T-helper 1 cell (primary cell): ENCODE measurements at places on chromosomes 13 and 19.

DNA sequence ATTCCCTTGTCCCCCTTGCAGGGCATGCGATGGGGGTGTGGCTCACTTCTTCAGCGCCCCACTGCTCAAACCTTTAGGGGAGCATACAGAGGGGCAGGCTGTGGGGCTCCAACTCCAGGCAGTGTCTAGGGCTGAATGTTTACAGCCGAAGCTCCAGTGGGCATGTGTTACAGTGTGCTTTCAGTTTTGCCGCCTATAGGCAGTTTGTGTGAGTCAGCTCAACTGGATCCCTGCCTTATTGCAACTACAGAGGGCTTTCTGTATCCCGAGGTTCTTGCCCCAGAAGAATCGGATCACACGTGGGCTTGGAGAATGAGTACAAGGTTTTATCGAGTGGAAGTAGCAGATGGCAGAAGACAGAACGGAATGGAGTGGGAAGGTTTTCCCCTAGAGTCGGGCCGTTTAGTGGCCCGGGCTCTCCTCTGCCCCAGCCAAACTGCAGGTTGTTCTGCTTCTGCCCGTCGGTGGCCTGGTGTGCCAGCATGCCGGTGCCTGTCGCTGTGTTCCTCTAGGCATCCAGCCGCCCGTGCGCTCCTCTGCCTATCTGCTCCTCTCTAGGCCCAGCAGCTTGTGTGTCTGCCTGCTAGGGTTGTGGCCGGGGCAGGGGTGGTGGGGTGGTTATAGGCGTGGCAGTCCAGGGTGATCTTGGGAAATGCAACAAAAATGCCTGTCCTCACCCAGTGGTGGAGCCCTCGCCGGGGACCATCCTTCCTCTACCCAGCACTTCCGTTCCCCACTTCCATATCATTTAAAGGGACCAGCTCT is 435.9 kb upstream of the SGCG start:
- DNase-seq = no peak

- DNase-seq = no peak
Observed at GRCh38 chr19:8557642-8558238, 19.5 kb downstream of the MYO1F start.

DNA sequence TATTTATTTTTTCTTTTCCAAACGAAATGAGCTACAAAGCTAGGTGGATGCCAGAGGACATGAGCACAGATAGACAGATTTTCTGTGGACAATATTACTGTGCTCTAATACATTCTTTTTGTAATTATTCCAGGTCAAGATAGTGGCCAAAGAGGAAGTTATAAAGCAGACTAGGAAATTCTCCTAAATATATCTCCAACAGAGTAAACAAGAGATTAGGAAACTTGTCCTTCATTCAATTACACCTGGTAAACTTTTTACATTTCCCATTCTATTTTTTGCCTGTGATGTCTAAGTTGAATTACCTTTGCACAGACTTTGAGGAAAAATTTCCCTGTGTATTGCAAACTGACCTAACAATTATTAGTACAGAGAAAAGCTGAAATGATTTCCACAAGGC is 905.5 kb upstream of the PCDH20 start:
- DNase-seq = no peak

DNA sequence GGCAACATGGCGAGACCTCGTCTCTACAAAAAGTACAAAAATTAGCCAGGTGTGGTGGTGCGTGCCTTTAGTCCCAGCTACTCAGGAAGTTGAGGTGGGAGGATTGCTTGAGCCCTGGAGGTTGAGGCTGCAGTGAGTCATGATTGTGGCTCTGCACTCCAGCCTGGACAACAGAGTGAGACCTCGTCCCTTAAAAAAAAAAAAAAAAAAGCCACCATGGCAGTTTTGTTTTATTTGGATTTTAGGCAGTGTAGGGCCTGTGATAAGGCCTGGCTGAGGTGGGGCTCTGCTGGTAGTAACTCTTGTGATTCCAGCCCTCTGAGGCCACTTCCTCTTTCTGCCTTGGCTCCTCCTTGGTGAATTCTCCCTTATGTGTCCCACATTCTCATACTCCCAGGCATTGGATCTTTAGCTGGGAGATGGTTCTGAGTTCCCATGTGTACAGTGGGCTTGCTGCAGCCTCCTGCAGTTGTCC is 39.2 kb downstream of the GATAD2A start:
- no peak for DNase-seq

- no peak for DNase-seq
Observed at GRCh38 chr19:51697169-51697776, 4.1 kb downstream of the SPACA6 start.

DNA sequence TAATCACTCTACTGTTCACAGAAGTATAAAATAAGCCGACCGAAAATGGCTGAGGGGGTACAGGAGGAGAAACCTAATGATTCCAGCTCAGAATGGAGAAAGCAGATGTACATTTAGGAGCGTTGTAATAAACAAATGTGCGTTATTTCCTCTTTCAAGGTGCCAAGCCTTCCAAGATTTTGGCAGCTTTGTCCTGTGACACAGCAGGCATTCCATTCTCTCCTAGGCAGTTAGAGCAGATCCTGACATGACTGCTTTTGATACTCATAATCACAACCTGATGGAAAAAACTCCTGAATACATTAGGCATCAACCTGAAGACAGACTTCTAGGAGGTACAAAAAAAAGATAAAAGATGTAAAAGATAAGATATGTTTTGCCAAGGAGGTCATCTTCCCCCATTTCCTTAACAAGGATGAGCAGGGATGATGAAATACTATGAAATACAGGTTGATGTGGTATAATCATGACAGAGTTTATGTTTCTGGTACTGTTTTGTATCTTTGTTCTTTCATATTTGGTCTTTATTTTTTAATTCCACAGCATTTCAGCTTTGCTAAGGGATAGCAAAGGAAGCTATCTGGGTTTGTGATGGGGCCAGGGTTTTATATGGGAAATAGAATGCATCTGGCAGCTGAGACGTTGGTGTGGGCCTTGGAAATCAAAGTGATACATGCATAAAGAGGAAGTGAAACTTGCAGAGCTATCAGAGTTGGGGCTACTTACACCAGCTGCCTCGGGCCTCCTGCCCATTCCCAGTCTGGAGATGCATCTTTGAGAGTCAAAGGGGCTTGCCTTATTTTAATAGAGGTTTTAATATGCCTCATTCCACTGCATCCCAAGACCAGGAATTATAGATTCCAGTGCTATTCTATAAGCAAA is 222.5 kb downstream of the OXGR1 start:
- DNase-seq = no peak

DNA sequence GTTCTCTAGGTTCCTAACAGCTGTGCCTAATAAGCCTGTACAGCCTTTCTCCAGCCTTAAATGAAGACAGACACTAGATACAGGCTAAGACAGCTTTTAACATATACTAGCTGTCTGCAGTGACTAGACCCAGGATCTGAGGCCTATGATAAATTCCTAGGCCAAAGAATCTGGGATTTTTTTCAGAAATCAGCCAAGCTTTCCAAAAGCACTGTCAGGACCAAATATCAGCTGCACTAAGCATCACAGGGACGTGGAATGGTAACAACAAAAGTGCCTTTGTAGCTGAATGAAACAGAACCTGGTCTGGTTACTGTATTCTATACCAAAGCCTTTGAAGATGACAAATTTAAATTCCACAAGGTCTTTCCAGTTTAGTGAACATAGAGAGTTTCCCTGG is 77.9 kb upstream of the DOCK9 start:
- DNase-seq = no peak

DNA sequence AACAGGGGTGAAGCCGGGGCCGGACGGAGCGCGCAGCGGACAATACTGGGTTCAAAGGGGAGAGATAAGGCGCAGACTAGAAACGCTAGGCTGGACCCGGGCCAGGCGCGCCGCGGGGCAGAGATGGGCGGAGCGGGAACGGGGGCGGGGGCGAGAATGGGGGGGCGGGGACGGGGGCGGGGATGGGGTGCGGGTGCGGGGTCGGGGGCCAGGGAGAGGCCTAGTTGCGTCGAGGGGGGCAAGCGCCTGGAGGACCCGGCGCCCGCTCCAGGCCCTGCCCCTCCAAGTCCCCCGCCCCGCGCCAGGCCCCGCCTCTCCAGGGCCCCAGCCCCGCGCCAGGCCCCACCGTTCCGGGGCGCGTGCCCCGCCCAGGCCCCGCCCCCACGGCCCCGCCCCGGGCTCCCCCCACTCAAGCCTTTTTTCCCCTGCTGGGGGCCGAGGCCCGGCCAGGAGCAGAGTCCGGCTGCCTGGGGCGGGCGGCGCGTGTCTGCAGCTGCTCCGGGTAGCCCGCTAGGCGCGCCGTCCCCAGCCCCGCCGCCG is at the start of gene CERS4:
Gene CERS4, plus strand, starts transcription at position 449 of the 540 bp plus-strand sequence. CDS start 41,707 bp downstream, outside the sequence.
- DNase-seq = peak; percentile 76

DNA sequence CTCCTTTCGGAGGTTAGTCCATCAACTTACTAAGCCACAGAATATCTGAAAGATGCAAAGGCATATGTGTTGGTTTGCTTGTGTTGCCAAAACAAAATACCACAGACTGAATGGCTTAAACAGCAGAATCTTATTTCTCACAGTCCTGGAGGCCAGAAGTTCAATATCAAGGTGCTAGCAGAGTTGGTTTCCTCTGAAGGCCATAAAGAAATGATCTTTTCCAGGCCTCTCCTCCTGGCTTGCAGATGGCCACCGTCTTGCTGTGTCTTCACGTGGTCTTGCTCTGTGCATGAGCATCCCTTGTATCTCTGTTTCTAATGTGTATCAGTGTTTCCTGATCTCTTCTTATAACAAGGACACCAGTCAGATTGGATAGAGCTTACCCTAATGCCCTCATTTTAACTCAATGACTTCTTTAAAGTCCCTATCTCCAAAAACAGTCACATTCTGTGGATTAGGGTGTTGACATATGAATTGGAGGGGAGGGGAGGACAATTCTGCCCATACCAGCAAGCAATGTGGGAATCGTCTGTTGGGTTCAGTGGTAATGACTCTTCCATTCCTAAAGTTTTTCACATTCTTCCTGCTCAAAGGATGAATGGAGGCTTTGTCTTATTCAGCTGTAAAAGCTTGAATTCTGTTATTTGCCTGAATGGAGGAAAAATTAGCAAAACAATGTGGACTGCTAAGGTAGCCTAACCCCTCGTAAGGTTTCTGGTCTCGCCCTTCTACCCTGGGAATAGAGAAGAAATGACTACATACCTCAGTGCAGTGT is 715.7 kb downstream of the DIAPH3 start:
- DNase-seq = no peak

DNA sequence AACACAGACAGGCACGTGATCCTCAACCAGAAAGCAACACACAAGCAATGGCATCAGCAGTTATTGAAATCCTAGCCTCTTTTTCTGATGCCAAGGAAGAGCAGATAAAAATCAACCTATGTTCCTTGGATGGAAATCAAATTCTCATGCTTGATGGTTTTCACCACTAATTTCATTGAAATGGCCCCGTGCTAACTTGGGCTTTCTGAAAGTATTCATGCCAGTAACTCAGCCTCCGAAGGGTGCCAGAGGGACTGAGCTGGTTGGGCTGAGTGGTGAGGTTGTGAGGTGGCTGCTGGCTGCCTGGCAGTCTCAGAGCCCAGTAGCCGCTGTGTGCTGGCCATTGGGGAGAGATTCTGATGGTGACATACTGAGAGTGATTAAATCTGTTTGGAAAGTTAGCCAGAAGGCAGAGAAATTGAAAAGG is 309.3 kb downstream of the DCT start:
- no peak for DNase-seq

GRCh38 chr13:73212482-73212881 is 153.7 kb downstream of the KLF5 start:
- DNase-seq = no peak

- DNase-seq = no peak
Observed at GRCh38 chr19:10587022-10587838, at the start of gene AP1M2. Gene AP1M2, minus strand, starts transcription at chr19:10587312. Its CDS starts 81 bp downstream, at chr19:10587231.

GRCh38 chr19:36688058-36688457 is 646 bp downstream of the ZNF567 start:
- DNase-seq = no peak

- no peak for DNase-seq
Observed at GRCh38 chr13:41645331-41645730, 188.0 kb downstream of the RGCC start.

GRCh38 chr19:23774524-23774971 is 15.9 kb upstream of the ZNF681 start:
- DNase-seq = no peak

DNA sequence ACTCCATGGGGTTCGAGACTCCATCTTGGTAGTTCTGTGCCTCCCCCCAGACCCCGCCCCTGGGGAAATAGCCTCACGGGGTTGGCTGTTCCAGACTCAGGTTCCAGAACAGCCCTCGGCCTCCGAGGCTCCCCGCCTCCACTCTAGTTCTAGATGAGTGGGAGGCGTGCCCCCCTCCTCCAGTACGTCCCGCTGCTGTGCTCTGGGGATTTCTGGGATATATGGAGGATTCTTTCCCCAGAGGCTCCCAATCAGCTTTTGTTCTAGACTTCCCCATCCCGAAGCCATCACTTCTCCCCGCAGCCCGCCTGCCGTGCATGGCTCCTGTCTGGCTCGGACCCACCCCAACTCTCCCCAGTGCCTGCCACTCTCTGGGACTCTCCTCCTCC is 1.9 kb upstream of the CACNG7 start:
- DNase-seq = no peak

- no peak for DNase-seq
Observed at GRCh38 chr13:72891423-72891822, 109.5 kb downstream of the PIBF1 start.

- DNase-seq = no peak
Observed at GRCh38 chr13:60765700-60766411, 368.8 kb downstream of the TDRD3 start.

DNA sequence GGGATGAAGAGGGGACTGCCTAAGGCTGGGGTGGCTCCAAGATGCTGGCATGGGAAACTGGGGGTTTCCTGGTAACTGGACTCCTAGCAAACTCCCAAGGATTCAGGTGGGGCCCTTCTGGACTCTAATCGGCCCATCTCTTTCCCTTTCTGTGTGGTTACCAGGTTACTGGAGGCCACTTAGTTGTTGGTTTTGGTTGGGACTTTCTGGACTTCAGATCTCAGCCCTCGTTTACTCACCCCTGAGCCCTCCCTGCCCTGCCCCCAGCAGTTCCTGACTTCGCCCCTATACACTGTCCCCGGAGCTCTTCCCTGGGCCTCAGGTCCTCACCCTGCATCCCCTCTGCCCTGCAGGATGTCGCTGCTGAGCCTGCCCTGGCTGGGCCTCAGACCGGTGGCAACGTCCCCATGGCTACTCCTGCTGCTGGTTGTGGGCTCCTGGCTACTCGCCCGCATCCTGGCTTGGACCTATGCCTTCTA is 328 bp downstream of the CYP4F12 start:
- DNase-seq = no peak

GRCh38 chr13:106533943-106534638 is 1.4 kb downstream of the EFNB2 start:
- no peak for DNase-seq

DNA sequence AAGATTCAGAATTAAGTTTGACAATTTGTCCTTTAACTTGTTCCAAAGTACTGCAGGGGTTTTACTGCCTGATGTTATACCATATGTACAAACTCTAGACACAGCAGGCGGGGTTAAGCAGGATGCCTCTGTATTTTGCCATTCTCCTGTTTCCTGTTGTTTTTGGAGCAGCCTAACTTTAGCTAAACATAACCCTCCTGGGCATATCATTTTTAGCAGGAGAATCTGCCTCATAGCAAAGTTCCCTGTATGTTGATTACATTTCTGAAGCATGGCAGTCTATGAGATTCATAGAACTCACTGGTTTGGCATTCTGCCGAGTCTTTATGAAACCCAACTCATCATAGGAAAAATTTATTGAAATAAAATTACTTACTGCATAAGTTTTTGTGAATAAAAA is 5.2 kb downstream of the LHFPL6 start:
- no peak for DNase-seq
